ENCODE measurements at places on chromosomes 16 and 17. TPM values are rescaled to one million over a fixed set of nuclear protein-coding genes. Genes with fewer than 3 reads are reported as not detected.

Gene ENDOV
- total RNA-seq = 12.9 TPM

Gene MAPT
- total RNA-seq = 0.26 TPM

DNA sequence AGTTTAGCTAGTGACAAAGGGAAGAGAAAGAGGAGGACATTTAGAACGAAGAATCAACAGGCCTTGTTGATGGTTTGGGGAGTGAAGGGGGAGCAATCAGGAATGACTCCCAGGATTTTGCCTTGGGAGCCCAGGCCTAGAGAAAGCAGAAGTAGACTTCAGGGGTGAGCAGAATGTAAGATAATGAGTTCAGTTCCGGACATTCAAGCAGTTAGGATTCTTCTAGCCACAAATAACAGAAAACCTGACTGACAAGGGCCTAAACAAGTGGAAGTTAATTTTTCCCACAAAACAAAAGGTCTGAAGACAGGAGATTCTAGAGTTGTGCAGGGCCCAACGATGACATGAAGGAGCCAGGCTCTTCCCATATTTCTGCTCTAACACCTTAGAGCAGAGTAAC is 45.9 kb downstream of the SKAP1 start:
- DNase-seq = no peak

GRCh38 chr17:50865868-50866260 is 290 bp downstream of the TOB1 start:
- DNase-seq = no peak

All from uterus (tissue), 4 donors.